GM13976 (cell line): ENCODE measurements at places on chromosomes 2 and 18.

GRCh38 chr2:44136252-44136651, 32.4 kb upstream of the PPM1B start:
- no peak for DNase-seq

DNA sequence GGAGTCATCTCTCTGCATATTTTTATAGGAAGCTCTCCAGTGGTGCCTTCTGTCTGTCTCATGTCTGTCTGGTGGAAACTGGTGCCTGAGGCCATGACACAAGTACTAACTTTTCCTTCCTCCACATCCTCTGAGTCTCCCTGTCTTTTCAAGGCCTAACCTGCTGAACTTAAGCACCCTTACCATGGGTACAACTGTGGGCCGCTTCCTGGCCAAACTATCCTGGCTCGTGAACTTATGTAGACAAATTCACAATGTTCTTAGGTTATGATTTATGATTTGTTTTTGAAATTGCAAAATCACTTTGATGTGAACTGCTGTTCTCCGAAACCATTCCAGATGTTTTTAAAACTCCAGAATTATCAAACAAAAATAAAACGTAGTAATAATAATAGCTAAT, 804.5 kb upstream of the POU3F3 start:
- DNase-seq: no peak

- DNase-seq: no peak
These were observed 64.2 kb upstream of the GREB1L start for GRCh38 chr18:21177822-21178221.

DNA sequence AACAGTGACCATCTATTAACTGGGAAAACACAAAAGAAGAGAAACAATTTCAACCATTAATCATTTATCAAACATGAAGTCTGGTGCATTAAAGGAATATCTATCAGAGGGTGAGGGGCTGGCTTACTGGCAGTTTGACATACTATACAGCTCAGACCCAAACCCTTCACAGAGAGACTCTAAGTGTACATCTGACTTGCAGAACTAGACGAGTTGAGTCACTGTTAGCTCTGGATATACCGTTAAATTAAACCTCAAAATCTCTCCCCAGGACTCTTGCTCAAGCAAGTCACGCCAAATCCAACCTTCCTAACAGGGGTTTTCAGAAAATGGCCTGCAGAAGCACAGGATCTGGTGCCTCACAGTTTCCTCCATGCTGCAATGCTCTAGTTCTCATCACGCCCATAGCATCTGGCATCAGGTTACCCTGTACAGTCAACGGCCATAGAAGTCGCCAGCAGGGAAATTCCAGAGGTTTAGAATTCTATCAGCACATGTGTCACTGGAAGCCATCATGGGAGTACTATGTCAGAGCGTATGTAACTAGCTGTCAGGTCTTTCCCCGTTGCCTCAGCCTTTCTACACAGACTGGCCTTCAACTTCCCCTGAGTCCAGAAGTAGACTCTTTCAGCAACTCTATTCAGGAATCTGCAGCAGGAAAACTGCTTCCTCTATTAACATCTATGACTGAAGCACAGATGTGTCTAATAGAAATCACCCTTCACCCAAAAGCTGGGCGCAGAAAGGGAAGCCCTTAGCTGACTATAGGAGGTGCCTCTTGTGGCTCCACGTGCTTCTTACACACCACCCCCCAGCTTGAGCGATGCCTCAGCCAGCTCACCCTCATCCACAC, 9.3 kb downstream of the TGOLN2 start:
- DNase-seq: peak; percentile 30

- no peak for DNase-seq
These were observed 69.0 kb downstream of the STPG4 start for GRCh38 chr2:47086054-47086471.

DNA sequence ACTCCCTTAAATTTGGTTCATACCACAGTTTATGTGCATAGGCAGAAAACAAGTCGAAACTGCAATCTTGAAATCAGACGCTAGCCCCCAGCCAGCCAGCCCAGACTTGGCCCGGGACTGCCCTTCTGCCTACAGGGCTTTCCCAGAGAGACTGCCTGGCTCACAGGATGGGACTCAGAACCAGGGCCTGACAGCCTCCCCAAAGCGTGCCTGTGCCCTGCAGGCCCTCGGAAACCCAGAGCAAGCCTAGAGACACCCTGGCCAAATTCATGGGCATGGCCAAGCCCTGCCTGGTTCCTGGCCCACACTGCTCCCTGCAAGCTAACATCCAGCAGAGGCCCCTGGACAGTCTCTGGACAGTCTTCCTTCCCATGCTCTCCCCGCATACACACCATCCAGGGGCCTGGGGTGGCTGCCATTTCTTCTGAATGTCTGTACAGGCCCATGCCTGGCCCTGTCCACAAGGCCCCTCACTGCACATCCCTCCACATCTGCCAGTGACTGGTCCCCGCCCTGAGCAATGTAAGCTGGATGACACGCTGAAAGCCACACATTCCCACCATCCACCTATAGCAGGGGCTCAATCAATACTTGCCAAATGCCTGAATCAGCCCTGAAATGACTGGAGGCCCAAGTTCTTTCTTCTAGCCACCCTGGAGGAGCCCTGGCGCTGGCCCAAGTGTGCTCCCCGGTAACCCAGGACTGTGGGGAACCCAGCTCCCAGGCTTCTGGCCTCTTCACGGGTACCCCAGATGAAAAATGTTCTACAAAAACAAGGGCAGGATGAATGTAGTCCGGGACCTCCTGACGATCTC, 73.1 kb downstream of the HDAC4 start:
- no peak for DNase-seq

DNA sequence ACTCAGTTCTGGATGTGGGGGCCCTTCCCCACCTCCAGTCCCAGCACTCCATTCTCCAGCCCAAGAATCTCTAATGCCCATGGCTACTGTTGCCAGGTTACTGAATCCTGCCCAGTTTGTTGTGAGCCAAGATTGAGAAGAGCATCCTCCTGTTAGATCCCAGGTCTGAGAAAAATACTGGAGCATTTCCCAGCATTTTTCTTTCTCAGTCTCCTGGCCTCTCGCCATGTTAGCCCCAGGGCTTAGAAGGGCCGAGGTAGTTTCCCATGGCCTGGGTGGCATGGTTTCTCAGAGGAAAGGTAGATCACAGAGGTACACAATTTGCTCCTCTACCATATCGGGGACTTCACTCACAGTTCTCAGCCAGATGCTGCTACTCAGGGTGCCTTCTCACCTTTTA, 135.7 kb downstream of the OTX1 start:
- no peak for DNase-seq

- DNase-seq: no peak
These were observed 149.0 kb upstream of the KCTD1 start for GRCh38 chr18:26697186-26697884.

- DNase-seq: no peak
These were observed 1246.3 kb upstream of the PIK3C3 start for GRCh38 chr18:40708726-40709125.

GRCh38 chr2:180208841-180209240, 201.7 kb upstream of the CWC22 start:
- no peak for DNase-seq

DNA sequence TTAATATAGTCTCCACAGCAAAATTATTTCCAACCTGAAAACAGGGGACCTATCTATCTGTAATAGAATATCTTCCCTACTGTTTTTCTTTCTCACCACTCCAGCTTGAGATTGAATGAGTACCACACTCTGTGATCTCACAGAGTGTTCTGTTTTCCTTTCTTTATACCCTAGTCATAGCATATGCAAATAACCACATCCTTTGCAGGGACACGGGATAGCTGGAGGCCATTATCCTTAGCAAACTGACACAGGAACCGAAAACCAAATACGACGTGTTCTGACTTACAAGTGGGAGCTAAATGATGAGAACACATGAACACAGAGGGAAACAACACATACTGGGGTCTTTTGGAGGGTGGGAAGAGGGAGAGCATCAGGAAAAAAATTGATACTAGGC, 224.7 kb downstream of the SLC8A1 start:
- no peak for DNase-seq

DNA sequence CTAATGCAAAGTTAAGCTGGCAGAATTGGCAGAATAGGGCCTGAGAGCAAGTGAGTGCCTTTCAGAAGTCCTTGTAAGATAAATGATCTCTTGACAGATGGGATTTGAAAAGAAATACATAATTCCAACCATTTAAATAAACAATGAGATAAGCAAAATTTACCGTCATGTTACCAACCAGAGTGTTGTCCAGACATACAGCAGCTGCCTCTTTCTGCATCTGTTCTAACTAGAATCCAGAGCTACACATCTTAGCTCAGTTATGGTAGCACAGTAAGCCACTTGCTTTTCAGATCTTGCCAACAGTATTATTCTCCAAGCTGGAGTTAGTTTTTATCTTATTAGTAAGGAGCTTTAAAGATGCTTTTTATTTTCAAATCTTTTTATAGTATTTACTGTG, 179.6 kb downstream of the BARD1 start:
- DNase-seq: no peak

GRCh38 chr2:54274781-54275242, 18.8 kb upstream of the TSPYL6 start:
- no peak for DNase-seq

DNA sequence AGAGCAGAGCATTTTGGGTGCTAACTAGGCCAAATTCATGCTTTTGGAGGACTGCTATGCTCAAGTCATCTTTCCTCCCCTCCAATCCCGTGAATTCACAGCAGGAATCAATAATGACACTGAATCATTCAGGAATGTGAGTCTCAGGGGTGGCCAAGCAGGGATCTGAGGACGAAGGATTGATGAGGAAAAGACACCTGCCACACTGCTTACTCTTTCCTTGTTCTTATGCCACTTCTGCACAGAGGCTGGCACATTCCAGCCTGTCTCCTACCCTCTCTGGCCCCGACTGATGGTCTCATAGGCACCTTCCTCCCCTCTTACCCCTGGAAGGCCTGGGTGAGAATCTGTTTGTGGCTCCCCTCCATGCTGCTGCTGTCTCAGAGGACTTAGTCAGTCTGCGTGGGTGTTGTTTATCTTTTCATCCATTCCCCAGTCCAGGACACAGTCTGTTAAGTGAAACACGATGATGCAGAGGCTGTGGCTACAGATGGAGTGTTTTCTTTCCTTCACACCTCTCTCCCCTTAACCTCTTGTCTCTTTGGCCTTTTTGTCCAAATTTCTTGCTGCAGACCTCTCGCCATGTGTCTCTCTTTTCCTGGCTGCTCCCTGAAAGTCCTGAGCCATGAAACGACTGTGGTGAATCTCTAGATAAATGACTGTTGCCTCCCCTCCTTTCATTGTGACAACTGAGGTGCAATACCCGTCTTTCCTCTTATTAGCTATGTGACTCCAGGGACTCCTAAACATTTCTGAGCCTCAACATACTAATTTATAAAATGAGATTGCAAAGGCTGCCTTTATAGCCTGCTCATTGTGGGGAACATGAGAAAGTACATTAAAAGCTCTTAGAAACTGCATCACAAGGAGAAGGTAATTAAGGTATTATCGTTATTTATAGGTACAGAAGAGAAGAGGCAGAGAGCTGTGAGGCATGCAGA, 86.9 kb downstream of the RDH14 start:
- DNase-seq: no peak

GRCh38 chr2:36697424-36698066, 1.0 kb downstream of the VIT start:
- DNase-seq: no peak

DNA sequence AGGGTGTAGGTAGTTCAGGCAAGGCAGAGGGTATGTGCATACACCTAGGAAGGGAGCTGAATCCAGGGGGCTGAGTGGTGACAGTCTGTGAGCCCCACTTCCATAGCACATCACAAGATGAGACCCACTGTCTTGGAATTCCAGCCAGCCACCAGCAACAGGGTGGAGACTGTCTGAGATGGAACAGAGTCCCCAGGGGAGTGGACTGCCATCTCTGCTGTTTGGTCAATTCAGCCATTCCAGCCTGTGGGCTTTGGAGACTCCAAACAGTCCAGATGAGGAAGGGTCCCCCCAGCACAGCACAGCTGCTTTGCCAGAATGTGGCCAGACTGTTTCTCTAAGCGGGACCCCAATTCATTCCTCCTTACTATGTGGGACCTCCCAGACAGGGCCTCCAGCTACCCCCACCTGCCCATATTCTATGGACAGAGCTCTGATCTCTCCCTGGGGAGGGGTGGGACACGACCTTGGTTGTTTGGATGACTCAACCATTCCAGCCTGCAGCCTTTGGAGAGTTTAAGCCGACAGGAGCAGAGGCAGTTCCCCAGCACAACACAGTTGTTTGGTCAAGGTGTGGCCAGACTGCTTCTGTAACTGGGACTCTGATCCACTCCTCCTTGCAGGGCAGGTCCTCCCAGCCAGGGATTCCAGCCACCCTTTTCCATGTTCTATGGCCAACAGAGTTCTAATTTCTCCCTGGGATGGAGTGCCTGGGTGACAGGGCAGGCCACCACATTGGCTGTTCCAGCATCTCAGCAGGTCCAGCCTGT, 178.0 kb downstream of the RND3 start:
- DNase-seq: no peak

DNA sequence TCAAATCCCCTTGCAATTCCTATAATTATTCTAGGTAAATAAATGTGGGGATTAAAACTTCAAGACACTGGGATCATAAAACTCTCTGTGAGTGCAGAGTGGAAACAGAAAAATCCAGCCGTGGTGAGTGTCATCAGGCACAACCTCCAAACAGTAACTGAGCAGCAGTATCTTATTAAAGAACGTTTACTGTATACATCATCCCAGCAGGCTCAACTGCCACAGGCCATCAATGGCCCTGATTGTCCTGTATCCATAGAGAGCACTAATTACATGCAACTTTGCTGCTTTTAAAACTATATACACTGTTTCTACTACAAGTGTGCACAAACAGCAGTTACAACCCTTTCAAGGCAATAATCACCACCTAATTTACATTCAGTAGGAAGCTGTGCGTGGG, 23.9 kb downstream of the GAREM1 start:
- no peak for DNase-seq

DNA sequence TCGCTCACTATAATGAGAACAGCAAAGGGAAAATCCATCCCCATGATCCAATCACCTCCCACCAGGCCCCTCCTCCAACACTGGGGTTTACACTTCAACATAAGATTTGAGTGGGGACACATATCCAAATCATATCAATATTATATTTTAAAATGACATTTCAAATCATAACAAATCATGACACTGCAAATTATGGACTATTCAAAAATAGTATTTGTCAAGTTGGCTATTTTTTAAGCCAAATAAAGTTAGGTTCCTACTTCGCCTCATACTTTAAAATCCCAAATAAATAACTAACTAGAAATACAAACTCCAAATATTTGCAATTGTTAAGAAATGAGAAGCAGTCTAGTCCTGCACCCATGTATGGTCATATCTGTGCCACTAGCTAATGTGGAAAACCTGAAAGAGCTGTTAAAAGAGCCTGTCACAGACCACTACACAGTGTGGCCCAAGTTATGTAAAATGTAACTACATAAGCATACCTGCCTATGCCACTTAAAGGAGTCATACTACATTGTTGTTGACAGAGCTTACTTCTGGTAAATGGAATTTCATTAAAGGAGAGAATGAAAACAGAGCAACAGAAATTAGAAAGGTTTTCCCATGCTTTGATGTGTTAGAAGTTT, 334.7 kb upstream of the GULP1 start:
- DNase-seq: no peak

GRCh38 chr2:100291152-100291970, 30.9 kb downstream of the LONRF2 start:
- DNase-seq: no peak

GRCh38 chr2:157184161-157184895, 73.2 kb upstream of the GALNT5 start:
- DNase-seq: no peak
